ENCODE measurements at places on chromosomes 3 and 15. TPM values are rescaled to one million over a fixed set of nuclear protein-coding genes. Genes with fewer than 3 reads are reported as not detected.

DNA sequence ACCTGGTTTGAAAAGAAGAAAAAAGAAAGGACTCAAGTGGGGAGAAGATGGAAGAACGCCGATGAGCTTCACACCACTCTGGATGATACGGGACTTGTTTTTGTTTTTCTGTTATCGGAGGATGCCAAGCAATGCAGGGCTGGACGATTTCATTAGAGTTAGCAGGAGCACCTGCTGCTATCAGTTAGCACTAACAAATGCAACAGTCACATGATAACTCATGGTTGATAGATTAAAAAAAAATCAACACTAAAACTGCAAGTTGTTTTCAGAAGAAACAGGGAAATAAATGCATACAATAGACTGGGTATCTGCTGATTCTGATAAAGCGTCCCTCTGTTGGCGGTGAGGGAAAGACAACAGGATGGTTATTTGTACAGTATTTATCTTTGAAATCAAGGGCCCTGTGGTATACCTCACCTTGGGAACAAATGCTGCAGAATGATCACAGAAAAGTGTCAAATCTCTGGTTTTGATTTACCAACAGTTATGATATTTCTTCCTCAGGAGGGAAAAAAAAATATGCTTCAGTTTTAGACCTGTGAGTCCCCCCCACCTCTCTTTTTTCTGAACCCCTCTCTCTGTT, 575.1 kb downstream of the FOXP1 start:
- peaks cover 6% of the 10 kb centered on the region for H3K36me3 ChIP-seq
- H3K4me1 ChIP-seq = peaks cover 51% of the 10 kb centered on the region
- H3K27ac ChIP-seq = peak overlapping the region; percentile 46
- H3K27me3 ChIP-seq = no peaks in the 10 kb centered on the region

Gene RBP2
- not detected for total RNA-seq

Gene KCNMB3
- 1.3 TPM for total RNA-seq

- no peak overlapping the region for H3K4me3 ChIP-seq
- H3K27me3 ChIP-seq = no peaks in the 10 kb centered on the region
- DNase-seq = no peak
- H3K27ac ChIP-seq = no peak overlapping the region
- H3K36me3 ChIP-seq = no peaks in the 10 kb centered on the region
Measured at GRCh38 chr15:74209997-74210671, 7.5 kb upstream of the STRA6 start.

DNA sequence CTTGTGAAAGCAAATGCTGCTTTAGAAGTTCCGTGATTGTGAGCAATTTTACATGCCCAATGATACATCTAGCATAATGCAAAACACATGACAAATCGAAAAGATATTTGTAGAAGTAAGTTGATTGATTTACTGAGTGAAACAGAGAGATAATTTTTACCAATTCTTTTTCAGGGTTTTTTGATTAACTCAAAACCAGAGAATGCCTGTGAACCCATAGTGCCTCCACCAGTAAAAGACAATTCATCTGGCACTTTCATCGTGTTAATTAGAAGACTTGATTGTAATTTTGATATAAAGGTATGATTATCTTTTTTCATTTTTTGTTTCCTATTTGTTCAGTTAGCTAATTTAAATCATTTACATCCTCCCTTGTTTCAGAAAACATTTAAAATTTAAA, 58.8 kb downstream of the RNF13 start:
- no peaks in the 10 kb centered on the region for H3K27me3 ChIP-seq
- DNase-seq = no peak
- no peak overlapping the region for H3K4me3 ChIP-seq
- H3K36me3 ChIP-seq = peaks cover 7% of the 10 kb centered on the region
- H3K27ac ChIP-seq = no peak overlapping the region

Measured in T-cell (primary cell).